Spinal cord (tissue), 10 donors: ENCODE measurements at places on chromosomes 4 and X. TPM values are rescaled to one million over a fixed set of nuclear protein-coding genes. Genes with fewer than 3 reads are reported as not detected.

Gene NSUN7
- 8.2 TPM for total RNA-seq

Gene RBM46
- 0.06 TPM for total RNA-seq

Gene ZNF630
- 6.2 TPM for total RNA-seq

Gene AMTN
- not detected for total RNA-seq

Gene FAM53A
- 1.1 TPM for total RNA-seq

Gene HPGDS
- total RNA-seq, result 9.2 TPM
